ENCODE measurements at places on chromosomes 1 and 21.

- DNase-seq, result no peak
Observed at GRCh38 chr1:212035835-212036605, 472 bp downstream of the DTL start.

GRCh38 chr1:11414926-11415538 is 63.9 kb upstream of the DISP3 start:
- no peak for DNase-seq

DNA sequence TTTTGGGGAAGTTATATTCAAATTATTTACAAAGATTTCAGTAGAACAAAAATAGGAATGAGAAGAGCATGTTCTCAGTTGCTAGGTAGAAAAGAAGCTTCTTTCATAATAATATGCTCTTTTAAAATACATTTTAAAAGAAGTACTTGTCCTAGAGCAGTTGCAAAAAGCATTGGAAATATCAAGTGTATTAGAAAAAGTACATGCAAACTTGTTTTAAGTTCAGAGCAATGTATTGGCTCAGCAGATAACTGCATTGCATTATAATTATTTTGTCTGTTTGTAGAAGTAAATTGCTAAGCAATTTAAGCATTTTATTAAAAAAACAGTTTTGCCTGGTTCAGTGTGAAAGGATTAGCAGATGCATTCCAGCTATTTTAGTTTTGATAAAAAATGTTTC is 806.4 kb downstream of the USP25 start:
- no peak for DNase-seq

DNA sequence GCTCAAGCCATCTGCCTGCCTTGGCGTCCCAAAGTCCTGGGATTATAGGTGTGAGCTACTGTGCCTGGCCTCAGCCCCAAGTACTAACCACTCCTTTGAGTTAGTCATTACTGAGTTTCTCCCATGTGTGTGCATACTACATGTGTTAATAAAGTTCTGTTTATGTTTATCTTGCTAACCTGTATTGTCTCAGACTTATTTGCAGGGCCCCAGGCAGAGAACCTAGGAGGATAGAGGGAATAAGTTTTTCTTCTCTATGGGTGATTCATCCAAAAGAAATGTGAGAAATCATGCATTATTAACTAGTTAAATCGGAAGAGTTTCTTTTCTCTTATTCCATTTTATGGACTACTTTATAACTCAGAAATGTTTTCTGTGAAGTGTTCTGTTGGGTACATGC is 203.9 kb upstream of the CACYBP start:
- no peak for DNase-seq

- DNase-seq, result no peak
Observed at GRCh38 chr1:68961143-68961542, 464.3 kb upstream of the DEPDC1 start.

DNA sequence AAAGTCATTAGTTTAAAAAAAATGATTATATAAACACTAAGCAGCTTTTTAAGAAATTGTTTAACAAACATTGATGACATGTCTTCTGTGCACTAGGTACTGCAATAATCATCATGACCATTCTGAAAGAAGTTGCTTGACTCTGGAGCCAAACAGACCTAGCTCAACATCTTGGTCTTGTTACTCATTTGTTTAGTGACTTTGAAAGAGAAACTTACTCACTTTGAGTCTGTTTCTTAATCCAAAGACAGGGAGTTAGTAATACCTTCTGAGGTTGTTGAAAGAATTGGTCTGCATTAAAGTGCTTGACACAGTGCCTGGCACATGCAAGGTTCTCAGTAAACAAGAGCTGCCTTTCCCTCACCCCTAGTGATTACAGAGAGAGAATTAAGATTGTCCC is 84.4 kb downstream of the SGIP1 start:
- no peak for DNase-seq

- DNase-seq, result no peak
Observed at GRCh38 chr1:118961156-118961555, 27.0 kb downstream of the TBX15 start.

GRCh38 chr1:43441894-43442637 is 11.7 kb downstream of the HYI start:
- DNase-seq, result no peak

- no peak for DNase-seq
Observed at GRCh38 chr1:47479664-47480063, 41.8 kb downstream of the FOXD2 start.

DNA sequence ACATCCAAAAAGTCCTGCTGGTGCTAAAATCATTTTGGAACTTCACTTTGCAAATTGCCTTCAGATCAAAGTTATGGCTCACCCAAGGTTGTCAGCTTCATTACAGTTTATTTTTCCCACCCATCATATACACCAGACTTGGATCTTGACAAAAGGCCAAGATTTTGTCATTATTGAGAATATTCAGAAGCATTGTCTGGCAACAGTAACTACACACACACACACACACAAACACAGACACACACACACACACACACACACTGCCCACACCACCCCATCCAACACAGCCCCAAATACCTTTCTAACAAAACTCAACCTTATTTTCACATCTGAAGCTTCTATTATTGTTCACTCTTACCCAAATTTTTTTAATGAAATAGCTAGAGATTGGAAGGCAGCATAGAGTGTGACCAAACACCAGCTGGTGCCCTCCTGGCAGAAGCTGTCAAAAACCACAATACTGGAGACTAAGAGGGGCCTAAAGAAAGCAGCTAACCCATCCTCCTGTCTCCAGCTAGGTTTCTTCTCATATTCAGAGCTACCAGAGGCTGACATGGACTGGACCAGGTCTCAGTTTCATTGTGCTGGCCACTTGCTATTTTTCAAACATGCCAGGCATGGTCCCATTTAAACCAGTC is 139.1 kb upstream of the ZC3H11B start:
- no peak for DNase-seq

GRCh38 chr1:214913966-214914365 is 168.6 kb upstream of the KCNK2 start:
- DNase-seq, result no peak

DNA sequence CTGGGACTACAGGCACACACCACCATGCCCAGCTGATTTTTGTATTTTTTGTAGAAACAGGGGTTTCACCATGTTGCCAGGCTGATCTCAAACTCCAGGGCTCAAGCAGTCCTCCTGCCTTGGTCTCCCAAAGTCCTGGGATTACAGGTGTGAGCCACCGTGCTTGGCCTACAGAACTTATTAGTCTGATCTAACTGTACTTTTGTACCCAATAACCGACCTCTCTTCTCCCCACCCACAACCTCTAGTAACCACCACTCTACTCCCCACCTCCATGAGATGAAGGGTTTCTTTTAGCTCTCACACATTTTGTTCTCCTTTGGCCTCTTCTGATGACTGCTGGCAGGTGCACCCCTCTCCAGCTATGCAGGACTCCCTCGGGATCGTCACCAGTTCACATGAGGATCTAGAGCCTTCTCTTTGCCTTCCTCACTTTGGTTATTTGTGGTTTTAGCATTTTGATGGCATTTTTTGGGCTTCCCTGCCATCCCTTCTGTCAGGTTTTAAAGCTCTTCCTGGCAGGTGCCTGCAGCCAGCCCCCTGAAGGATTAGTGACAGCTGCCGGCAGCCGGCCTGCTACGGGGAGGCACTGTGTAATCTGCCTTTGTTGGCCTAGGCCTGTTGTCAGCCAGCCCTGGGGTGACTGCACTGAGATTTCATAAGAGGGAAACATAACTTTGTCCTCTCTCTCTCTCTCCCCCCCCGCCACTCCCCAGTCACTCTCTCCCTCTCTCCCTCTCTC is 99.8 kb upstream of the ATP1A1 start:
- no peak for DNase-seq

DNA sequence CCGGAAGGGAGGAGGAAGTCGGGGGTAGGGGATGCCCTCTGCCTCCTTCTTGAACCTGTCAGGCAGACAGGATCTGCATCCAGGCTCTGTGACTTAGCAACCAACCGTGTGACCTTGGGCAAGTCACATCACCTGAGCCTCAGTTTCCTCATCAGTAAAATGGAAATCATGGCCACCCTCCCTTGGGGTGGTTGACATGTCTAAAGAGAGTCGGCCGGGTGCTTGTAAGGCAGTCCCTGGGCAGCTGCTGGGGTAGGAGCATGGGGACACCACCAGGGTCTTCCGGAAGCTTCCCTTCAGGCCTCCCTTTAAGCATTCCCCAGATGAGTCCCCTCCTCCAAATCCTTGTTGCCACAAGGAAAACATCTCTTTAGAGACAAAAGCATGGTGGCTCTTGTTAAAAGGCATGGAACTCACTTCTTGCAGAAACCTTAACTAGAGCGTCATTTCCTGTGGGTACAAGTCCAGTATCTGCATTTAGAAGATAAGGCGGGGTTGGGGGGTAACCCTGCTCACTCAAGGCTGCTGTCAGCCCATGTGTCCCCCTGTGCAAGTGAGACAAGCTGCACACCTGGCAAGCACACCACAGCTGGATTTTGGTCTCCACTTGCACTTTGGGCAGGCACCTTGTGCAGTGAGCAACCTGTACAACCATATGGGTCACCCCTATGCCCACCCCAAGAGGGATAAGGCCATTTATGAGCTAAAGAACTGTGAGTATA is 10.4 kb downstream of the CLCNKB start:
- DNase-seq, result no peak

DNA sequence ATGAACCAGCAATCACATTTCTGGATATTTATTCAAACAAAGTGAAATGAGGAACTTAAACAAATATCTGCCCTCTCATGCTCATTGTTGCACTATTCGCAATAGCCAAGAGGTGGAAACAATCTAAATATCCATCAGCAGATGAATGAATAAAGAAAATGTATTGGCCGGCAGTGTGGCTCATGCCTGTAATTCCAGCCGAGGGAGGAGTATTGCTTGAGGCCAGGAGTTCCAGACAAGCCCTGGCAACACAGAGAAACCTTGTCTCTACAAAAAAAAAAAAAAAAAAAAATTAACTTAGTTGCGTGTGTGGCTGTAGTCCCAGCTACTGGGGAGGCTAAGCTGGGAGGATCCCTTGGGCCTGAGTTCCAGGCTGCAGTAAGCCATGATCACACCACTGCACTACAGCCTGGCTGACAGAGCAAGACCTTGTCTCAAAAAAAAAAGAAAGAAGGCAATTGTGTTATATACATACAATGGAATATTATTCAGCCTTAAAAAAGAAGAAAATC is 191.4 kb downstream of the AKT3 start:
- DNase-seq, result no peak

DNA sequence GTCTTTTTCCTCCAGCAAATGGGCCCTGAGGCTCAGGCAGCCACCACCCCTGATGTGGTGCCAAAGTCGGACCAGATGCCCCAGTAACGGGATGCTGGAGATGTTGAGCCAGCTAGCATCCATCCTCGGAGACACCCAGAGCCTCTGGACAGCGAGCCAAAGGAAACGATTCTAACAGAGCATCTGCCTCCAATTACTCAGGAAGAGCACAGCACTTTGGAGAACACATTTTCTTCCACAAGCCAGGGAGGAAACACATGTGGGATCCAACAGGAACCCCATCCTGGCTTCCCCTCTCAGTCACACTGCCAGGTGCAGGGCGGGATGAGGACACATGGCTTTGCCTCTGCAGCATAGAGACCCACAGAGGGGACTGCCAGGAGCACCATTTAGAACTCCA is 44.9 kb downstream of the C1orf198 start:
- DNase-seq, result no peak

DNA sequence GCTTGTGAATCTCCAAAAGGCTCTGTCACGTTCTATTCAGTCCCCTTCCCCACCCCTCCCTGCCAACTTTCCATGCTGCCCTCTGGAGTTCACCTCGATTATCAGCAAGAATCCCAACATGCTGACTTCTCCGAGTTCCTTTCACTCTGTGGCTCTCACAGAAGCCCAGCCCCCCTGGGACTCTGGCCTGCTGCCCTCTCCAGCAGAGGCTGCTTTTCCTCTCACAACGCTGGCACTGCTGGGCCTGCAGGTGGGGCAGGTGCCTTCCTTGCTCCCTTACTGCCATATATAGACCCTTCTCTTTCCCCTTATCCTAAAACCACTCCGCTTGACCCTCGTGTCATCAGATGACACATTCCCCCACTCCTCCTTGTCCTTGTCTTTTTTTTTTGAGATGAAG is 10.2 kb upstream of the RNF186 start:
- no peak for DNase-seq

- no peak for DNase-seq
Observed at GRCh38 chr1:100277866-100278265, 11.8 kb downstream of the RTCA start.

DNA sequence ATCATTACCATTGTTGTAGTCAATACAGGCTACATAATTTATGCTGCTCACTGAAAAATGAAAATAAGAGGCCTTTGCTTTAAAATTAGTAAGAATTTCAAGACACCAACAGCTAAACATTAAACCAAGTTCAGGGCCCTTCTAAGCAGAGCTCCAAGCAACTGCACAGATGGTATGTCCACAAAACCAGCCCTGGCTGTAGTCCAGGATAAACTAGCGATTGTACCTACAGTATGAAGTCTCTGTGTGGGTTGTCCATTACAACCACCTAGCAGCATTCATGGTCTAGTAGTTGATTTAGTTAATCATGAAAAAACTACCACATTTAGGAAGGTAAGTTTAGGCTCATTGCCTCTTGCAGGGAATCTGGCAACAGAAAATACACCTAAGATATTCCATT is 35.3 kb downstream of the CLCA4 start:
- no peak for DNase-seq

DNA sequence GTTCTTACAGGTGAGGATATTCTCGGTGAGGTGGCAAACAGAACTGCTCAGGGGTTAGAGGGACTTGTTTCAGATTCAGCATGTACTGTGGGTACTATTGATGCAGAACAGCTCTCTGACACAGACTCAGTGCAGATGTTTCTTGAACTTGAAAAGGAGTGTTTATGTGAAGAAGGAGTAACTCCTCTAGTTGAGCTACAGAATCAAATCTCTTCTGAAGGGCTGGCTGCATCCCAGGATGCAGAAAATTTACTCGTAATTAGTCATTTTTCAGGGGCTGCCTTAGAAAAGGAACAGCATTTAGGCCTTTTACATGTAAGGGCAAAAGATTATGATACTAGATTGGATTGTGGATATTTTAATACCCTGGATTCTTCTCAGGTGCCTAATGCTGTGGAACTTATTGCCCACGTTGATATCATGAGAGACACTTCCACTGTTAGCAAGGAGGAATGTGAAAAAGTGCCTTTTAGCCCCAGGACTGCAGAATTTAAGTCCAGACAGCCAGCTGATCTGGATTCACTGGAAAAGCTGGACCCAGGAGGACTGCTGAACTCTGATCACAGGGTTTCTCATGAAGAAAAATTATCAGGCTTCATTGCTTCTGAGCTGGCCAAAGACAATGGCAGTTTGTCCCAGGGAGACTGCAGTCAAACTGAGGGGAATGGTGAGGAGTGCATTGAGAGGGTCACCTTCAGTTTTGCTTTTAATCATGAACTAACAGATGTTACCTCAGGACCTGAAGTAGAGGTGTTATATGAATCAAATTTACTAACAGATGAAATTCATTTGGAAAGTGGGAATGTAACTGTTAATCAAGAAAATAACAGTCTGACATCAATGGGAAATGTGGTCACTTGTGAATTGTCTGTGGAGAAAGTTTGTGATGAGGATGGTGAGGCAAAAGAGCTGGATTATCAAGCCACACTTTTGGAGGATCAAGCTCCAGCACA is 79.6 kb upstream of the BMP8A start:
- DNase-seq, result no peak

GRCh38 chr1:170511038-170511437 is 20.9 kb upstream of the GORAB start:
- DNase-seq, result no peak
